ENCODE measurements at places on chromosomes 5 and 9.

- no peak for DNase-seq
These were observed 16.4 kb downstream of the MAP3K1 start for GRCh38 chr5:56831773-56832172.

DNA sequence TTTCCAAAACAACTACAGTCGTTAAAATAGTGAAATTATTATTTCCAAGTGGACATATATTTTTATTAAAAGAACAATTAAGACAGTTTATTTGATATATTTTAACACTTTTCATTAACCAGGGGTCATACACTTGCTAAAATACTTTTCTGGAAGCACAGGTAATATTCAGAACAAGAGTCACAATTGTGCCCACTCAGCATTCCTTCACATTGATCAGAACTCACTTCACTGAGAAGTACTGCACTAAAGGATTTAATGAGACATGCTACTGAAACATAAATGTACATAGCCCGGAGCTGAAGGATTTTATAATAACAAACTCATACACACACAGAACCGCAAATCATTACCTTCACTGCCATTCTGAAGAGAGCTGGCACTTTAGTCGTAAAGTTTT is 361.8 kb downstream of the ARL15 start:
- no peak for DNase-seq

DNA sequence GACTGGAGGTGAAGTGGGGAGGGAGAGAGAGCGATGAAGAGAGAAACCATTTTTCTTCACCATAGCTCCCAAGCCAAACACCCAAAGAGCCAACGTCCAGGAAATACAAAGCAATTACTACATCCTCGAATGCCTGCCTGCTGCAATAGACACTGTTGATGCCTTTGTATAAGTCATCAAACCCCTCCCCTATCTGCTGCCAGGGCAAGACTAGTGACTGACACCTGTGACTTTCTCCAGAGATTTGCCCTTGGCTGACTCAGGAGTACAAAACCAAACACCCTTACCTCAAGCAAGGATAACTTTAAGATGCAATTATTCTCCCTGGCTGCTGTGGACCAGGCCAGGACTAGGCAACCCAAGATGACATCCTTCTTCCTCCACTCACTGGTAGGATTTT is 81.8 kb upstream of the RASA1 start:
- DNase-seq: no peak

DNA sequence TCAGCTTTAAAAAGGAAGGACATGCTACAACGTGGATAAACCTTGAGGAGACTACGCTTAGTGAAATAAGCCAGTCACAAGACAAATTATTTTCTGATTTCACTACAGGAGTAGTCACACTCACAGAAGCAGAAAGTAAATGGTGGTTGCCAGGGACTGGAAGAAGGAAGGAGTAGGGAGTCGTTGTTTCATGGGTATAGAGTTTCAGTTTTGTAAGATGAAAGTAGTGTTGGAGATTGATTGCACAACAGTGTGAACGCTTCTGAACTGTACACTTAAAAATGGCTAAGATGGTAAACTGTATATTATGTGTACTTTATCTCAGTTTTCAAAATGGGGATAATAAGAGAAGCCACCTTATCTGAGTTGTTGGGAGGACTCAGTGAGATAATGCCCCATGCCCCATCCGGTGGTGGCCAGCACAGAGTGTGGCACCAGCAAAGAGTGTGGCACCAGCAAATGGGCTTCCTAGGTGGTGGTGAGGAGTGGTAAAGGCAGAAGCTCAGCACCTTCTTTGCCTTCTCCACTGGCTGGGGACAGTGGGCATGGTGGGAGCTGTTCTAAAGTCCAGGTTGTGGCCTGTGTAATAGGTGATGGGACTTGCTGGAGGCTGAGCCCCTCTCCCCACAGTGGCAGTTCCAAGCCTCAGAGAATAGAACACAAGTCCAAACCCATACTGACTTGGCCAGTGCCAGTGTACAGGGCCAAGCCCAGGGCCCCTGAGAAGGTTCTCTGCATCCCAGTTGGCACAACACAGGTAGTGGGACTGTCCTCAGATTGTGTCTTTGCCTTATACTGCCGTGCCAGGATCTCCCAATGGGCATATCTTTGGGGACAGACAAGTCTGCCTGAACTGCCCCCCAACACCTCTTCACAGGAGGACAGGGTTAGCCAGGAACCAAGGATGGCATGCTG is 4.4 kb downstream of the SLC22A4 start:
- DNase-seq: no peak

DNA sequence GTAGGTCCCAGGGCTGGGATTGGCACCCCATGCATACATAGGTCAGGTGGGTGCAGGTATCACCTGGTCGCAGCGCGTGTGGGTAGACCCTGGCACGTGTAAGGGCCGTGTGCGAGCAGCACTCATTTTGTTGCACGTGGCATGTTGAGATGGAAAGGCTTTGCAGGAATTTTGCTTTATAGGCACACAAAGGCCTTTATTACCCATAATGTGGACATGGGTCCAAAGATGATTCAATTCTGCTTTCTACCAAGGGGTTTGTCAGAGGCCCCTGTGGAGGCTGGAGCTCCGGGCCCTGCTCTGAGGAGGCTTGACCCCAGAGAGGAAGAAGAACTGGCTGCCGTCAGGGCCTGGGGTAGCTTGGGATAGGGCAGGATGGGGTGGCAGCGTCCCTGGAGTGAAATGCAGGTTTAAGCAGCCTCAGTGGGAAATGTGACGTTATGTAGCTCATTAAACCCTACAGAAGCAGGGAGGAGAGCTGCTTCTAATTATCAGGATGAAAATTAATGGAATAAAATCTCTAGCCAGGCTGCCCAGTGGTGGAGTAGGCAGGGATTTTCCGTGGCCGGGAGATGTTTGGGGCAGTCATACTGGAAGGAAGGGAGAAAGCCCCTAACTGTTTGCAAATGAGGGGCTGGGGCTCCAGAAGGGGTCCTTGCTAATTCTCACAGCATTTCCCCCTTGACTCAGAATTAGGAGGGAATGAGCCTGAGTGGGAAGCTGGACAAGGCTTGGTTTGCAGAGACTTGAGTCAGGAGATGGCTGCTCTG is 103.3 kb upstream of the PITX1 start:
- DNase-seq: no peak

GRCh38 chr9:69554945-69555344 is 117.2 kb downstream of the APBA1 start:
- no peak for DNase-seq

DNA sequence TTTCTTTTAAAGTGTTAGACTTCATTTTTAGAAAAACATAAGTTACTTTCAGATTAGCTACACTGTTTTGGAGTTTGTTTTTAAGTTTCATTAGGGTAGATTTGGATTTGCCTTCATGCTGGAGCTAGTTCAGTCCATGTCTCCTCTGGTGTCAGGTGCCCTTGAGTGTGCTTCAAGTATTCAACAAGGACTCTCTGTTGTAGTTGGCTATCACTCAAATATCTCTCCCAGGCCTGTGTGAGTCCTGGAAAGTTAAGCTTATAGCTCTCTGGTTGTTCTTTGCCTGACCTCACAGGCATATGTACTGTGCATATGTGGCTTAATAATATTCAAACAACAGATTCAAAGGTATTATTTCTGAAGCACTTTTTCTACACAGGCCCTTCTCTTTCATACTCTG is 45.4 kb downstream of the PTBP3 start:
- no peak for DNase-seq

- DNase-seq: no peak
These were observed 121.3 kb downstream of the LHFPL2 start for GRCh38 chr5:78527054-78527859.

GRCh38 chr5:140548300-140548688 is 832 bp downstream of the EIF4EBP3 start:
- DNase-seq: no peak

DNA sequence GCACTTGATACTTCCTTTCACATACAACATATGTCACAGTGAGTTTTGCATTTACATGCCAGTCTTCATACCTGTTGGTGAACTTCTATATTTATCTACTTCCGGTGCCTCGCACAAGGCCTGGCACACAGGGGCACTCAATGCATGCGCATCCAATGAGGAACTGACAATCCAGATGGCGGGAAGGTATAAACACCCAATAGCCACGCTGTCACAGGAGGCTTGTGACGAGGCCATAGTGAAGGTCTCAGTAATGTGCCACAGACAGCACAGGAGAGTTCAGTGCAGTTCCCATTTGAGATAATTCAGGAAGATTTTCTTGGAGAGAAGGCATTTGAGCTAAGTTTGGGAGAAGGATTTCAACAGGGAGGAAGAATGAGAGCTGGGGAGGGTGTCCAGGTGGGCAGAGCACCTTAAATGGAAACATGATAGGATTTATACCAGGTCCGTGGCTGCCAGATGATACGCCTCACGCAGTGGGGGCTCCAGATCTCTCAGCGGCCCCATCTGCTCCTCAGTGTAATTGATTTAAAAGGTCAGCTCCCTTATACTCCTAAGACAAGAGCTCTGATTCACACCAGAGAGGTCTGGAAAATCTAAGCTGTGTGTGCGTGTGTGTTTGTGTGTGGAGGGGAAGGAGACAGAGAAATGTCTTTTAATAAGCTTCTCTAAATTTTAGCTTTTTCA is 206.2 kb downstream of the DCP2 start:
- no peak for DNase-seq

DNA sequence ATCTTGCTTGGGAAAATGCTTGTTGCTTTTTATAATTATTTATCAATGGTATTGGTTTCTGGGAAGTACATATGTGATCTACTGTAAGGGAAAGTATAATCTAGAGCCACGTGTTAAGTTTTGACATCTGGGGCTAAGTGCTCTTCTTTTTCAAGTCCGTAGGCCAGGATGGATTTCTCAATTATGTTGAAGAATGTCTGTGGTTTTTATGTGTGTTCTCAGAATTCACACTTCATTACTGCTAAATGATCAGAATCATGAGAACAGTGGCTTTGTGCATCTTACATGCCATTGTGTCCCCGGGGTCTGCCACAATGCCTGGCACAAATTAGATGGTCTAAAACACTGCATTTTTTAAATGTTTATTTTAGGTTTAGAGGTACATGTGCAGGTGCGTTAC is 14.5 kb upstream of the AUH start:
- DNase-seq: no peak

GRCh38 chr9:6106711-6107339 is 91.4 kb upstream of the RANBP6 start:
- no peak for DNase-seq

DNA sequence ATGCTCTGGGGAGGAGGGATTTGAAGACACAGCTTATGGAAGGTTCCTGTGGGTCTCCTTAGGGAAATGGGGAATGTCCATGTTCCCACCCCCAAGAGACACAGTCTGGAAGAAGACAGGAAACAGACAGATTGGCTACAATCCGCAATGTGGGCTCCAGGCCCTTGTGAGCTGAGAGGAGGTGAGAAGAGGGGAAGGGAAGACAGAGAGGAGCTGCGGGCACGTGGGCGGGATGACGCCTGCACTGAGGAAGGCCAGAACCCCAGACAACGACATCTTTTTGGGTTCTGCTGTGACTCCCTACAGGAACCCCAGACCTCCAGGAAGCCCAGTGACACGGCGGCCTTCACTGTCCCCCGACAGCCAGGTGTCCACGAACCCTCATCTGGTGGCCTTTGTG is 29.9 kb upstream of the NKD2 start:
- DNase-seq: no peak
